ENCODE measurements at places on chromosomes 12 and 14. TPM values are rescaled to one million over a fixed set of nuclear protein-coding genes. Genes with fewer than 3 reads are reported as not detected.

DNA sequence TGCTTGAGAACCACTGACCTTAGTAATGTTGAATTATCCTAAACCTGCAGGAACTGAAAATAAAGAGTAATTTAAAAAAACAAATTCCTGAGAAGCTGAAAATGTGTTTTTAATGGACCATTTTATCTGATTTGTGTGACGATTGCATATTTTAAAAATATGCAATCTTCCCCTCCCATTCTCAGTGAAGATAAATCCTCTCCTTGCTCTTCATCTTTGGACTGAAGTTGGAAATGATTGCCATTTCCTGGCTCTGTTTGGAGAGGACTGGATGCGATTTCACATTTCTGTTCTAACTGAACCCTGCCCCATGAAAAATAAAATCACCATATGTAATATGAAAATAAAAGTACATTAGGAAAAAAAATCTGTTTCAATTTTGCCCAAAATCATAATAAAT, 216.3 kb downstream of the SLC6A15 start:
- no peak overlapping the region for H3K4me3 ChIP-seq
- no peak for DNase-seq
- no peaks in the 10 kb centered on the region for H3K36me3 ChIP-seq
- no peaks in the 10 kb centered on the region for H3K4me1 ChIP-seq

DNA sequence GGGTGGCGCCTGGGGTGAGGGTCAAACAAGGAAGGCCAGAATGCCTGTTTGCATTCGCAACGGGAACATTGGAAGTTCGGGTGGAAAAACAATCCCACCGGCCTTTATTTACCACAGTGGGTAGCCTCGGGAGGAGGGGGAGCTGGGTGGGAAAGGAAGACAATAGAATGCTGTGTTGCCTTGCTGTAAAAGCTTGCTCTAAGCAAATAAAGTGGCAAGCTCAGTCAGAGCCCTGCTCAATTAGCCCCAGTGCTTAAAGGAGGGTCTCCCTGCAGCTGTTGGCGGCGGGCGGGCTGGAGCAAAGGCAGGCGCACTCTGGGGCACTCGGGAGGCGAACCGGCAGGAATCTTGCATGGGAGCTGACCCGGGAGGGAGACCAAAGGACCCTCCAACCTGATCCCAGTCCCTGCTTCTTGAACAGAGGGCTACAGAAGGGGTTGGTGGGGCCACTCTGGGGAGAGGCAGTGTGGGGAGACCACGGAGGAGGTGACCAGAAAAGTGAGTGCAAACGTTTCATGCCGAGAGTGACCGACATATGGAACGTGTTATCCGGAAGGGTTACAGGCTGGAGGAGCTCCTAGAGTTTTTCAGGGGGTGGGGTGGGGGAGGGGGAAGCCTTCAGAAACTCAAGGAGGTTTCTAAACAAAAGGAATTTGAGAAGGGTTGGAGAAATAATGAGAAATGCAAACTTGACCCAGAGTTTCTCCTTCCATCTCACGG, 48.5 kb downstream of the NTF3 start:
- peak; percentile 30 for DNase-seq
- H3K27ac ChIP-seq: peak overlapping the region; percentile 85
- no peaks in the 10 kb centered on the region for H3K36me3 ChIP-seq
- peaks cover 7% of the 10 kb centered on the region for H3K4me1 ChIP-seq
- peaks cover 25% of the 10 kb centered on the region for H3K27me3 ChIP-seq

GRCh38 chr14:32068708-32069107, 8.4 kb upstream of the ARHGAP5 start:
- H3K27me3 ChIP-seq: peaks cover 4% of the 10 kb centered on the region
- no peak for DNase-seq
- peaks cover 12% of the 10 kb centered on the region for H3K4me1 ChIP-seq
- H3K4me3 ChIP-seq: no peak overlapping the region

DNA sequence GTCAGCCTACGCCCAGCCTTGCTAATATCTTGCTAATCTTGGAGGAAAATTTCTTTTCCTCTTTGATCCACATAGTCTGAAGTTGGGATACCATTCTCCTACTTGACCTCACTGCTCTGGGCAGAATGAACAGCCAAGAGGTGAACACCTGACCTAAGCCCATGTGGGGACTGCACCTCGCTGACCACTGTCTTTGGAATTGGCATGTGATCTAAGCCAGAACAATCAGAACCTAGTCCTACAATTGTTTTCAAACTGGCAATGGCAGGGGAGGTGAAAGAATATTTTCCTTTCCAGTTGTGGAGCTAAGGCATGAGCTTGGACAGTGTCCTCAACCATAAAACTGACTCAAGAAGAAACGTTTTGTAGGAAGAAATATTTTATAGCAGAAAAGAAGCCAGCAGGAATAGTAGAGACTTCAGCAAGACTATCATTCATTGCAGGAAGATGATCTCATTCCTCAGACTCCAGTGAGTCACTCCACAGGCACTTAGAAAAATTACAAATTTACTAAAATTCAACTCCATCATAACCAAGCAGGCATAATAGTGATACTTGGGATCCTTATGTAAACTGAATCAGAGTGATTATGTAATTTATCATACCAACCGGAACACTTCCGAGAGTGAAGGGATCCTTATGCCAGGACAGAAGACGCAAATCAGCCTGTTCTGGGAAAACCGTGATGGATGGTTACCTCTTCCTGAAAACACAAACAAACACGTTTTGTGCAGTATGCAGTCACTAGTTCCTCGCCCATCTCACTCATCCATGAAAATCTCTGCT, 14.7 kb downstream of the PTPRO start:
- DNase-seq: no peak
- H3K27ac ChIP-seq: no peak overlapping the region
- H3K27me3 ChIP-seq: peaks cover 35% of the 10 kb centered on the region

DNA sequence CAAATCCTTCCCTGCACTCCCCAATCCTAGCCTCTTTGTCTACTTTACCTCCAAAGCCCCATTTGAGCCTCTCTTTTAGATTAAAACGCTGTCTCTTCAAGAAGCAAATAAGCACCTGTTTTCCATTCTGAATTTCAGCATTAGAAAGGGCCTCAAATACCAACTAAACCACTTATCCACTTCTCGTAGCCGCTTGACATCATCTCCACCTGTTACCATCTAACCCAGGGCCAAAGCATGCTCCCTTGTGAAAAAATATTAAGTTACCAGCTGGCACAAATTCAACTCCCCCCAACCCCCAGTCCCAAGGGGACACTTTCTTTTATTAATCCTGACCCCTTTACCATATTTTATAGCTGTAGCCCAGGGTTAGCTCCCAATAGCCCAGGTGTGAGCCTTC, 43.1 kb downstream of the GPHB5 start:
- no peaks in the 10 kb centered on the region for H3K4me1 ChIP-seq
- no peak overlapping the region for H3K4me3 ChIP-seq
- no peaks in the 10 kb centered on the region for H3K27me3 ChIP-seq
- DNase-seq: no peak
- H3K27ac ChIP-seq: no peak overlapping the region

GRCh38 chr14:102924632-102925588, 2.4 kb downstream of the AMN start:
- H3K4me1 ChIP-seq: no peaks in the 10 kb centered on the region
- no peak overlapping the region for H3K27ac ChIP-seq
- H3K36me3 ChIP-seq: no peaks in the 10 kb centered on the region
- peaks cover 18% of the 10 kb centered on the region for H3K27me3 ChIP-seq
- H3K4me3 ChIP-seq: no peak overlapping the region
- DNase-seq: no peak

GRCh38 chr14:23612354-23612732, 23.8 kb upstream of the DHRS2 start:
- no peak overlapping the region for H3K4me3 ChIP-seq
- H3K27me3 ChIP-seq: peaks cover 37% of the 10 kb centered on the region
- peaks cover 30% of the 10 kb centered on the region for H3K4me1 ChIP-seq
- DNase-seq: no peak
- no peaks in the 10 kb centered on the region for H3K36me3 ChIP-seq

GRCh38 chr12:103858953-103859601, 18.0 kb upstream of the NT5DC3 start:
- no peaks in the 10 kb centered on the region for H3K36me3 ChIP-seq
- H3K27me3 ChIP-seq: no peaks in the 10 kb centered on the region
- no peak for DNase-seq
- H3K4me3 ChIP-seq: no peak overlapping the region
- H3K27ac ChIP-seq: no peak overlapping the region
- H3K4me1 ChIP-seq: peaks cover 36% of the 10 kb centered on the region

GRCh38 chr14:61607570-61608244, 87.6 kb upstream of the HIF1A start:
- H3K4me1 ChIP-seq: peaks cover 47% of the 10 kb centered on the region
- no peaks in the 10 kb centered on the region for H3K27me3 ChIP-seq
- H3K36me3 ChIP-seq: no peaks in the 10 kb centered on the region
- H3K4me3 ChIP-seq: no peak overlapping the region

DNA sequence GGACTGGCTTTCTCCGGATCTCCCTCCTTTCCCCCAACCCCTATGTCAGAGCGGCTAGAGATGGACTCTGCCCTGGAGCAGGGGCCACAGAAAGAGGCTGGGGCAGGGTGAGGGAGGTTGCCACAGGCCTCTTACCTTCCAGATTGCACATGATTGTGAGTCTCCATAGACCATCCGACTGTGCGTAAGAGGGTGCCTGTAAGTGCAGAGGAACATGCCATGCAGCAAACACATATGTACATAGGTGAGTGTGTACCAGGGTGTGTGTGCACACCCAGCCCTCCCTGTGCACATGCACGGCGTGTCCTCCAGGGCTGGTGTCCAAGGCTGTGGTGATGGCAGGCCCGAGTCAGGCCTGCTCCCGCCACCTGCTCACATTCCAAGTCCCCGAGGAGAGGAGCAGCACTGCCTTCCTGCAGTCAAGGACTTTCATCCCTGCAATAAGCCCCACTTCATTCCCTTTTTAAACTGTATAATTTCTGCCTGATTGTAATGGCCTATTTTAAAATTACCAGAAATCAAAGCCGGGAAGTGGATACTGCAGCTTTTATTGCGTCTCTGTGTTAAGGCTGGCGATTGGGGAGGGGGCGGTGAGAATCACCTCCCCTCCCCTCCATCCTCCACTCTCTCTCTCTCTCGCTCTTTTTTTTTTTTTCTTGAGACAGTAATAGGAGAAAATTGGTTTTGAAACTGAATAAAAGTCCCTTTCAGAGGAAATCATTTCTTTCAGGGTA, 28.5 kb downstream of the FAM222A start:
- no peak for DNase-seq
- no peak overlapping the region for H3K27ac ChIP-seq
- H3K4me3 ChIP-seq: no peak overlapping the region
- H3K27me3 ChIP-seq: peaks cover 5% of the 10 kb centered on the region

DNA sequence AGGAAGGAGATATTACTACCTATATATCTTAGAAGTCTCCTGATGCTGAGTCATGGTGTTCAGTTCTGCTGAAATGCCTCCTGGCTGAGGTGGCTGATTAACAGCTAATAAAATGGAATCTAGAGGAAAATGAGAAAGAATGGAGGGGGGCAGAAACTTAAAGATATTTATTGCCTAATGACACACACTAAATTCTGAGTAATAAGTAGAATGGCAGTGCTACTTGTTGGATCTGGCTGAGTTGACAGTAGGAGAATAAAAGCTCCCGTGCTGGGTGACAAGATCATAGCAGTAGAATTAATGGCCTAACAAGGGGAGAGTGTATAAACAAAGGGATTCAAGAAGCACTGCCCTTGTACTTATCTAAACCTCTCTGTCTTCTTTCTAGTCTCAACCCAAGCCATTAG, 137.5 kb downstream of the CNTN1 start:
- H3K4me1 ChIP-seq: peaks cover 3% of the 10 kb centered on the region
- no peak overlapping the region for H3K4me3 ChIP-seq
- DNase-seq: no peak
- H3K36me3 ChIP-seq: no peaks in the 10 kb centered on the region
- H3K27ac ChIP-seq: no peak overlapping the region

DNA sequence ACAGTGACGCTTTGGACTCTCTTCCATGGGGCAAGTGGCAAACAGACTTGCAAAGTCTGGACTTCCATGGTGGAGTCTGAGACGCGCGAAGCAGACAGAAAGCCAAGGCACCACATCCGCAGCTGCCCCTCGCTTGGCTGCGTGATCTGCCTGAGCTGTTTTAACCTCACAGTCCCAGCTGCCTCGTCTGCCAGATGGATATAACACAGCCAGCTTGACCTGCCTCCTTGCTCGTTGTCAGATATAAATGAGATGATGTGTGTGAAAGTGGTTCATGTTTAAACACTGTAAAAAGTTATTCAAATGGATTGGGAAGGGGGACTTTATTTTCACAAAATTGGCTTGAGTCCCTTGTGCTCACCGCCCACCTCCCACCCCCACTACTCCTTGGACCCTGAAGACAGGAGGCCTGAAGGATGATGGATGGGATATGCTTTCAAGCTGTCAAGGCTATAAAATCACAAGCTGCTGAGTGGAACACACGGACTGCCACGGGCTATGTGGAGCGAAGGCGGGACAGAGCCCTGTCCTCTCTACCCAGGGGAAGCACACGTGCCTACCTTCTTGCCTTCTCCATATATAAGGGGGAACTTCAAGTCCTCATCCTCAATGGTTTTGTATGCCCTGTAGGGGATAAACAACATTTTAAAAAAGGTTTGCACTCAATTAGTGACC, 226.9 kb downstream of the MON2 start:
- no peak overlapping the region for H3K27ac ChIP-seq
- H3K4me3 ChIP-seq: no peak overlapping the region
- H3K27me3 ChIP-seq: no peaks in the 10 kb centered on the region
- H3K4me1 ChIP-seq: no peaks in the 10 kb centered on the region

DNA sequence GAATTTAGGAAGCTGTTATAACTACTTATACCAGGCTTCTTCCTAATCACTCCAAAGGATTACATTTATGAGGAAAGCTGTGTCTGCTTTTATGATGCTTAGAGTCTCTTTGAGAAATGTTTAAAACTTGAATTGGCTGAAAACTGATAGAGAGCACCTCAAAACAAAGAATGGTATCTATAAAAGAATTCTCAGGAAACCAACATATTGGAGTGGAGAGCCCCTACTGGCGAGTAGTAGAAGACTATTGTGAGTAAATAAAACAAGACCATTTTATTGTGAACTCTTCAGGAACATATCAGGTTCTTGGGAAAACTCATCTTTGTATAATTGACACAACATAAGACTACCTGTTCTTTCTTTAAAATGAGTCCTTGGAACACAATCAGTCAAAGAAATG, 578.6 kb downstream of the RERGL start:
- no peak overlapping the region for H3K27ac ChIP-seq
- no peaks in the 10 kb centered on the region for H3K4me1 ChIP-seq
- H3K27me3 ChIP-seq: no peaks in the 10 kb centered on the region
- DNase-seq: no peak
- no peaks in the 10 kb centered on the region for H3K36me3 ChIP-seq

DNA sequence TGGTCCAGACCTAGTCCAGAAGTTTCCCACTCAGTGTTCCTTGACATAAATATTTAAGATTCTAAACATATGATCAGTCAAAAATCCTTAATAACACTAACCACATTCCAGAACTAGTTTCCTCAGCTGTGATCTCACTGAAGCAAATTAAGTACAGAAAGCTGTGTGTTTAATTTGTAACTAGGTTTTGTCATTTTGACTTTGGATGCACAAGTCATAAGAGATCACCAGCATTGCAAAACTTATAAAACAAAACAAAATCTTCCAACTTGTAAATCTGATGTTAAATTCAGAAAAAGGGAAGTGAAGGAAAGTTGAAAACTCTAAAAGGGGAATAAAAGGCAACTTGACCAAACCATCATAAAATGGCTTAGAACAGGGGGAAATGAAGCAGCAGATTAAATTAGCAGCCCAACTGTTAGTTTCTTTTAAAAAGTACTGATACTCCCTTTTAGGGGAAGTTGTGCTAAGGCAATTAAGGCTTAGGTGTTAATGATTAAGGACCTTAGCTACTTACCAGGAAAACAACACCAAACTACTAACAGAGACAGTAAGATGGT, 56.6 kb downstream of the SH2B3 start:
- no peaks in the 10 kb centered on the region for H3K27me3 ChIP-seq
- H3K4me1 ChIP-seq: peaks cover 5% of the 10 kb centered on the region
- H3K4me3 ChIP-seq: no peak overlapping the region
- no peak overlapping the region for H3K27ac ChIP-seq

The KLRD1 gene
- total RNA-seq: 0.48 TPM

The MYF5 gene
- not detected for total RNA-seq

The CNIH1 gene
- total RNA-seq: 106 TPM

The PRICKLE1 gene
- 43.2 TPM for total RNA-seq

The KITLG gene
- total RNA-seq: 9.1 TPM

The WNT1 gene
- total RNA-seq: not detected
